ENCODE measurements at places on chromosomes 3 and 15.

DNA sequence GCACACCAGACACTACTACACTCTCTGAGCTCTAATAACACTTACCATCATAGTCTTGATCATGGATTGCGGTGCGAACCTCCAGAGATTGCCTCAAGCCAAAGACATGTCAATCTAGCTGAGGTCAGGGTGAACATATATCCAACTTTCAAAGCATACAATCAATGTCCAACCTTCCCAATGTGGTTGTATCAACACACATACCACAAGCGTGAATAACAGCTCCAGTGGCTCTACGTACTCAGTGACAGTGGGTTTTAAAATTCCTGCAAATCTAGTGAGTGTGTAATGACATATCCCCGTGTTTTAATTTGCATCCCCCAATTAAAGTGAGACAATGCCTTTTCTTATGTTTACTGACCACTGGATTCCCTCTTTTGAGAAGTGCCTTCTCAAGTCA is 29.6 kb downstream of the SFMBT1 start:
- DNase-seq: no peak

DNA sequence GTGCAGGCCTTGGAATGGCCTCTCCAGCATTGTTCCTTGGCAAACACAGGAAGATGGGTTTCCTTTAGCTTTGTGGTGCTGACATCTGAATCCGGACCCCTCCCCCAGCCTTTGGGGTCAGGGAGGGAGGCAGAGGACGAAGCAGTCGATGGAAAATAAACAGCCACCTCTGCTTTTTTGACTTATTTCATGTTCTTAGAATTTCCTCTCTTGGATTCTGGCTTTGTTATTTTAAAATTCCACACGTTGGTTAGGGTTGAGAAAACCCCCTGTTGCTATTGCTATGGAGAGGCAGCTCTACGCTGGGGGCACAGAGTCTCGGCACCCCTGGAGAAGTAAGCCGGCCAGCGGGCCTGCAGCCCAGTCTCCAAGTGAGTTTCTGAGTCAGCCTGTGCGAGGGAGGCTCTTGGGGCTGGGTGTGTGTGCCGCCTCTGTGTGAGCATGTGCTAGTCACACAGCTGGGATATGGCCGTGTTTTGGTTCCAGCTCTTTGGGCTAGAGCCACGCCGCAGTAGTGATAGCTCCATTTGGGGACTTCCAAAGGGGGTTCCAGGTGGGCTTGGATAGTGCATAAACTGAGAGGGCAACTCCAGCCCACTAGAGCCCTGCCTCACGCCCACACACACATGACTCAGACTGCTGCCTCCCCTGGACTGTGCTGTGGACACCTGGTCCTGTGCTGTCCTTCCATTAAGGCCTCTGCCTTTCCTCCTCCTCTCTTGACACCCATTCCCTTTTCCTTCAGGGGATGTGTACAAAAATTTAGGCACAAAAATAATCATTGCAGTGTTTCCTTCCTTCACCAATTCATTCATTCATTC is 58.8 kb downstream of the AMOTL2 start:
- no peak for DNase-seq

DNA sequence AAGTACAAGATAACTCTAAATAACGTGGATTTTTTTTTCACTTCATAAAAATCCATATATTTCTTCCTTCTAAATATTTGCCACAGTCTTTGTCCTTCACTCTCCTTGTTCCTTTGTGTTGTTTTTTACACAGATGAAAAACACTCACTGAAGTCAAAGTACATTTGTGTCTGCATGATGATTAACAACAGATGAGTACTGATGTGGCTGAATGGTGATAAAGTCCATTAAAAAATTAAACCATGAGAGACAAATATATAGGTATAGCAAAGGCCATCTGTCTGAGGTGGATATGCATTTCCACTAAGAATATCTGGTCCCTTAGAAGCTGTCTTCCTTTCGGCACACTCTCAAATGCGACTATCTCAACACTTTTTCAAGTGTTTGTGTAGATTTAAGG is 317.5 kb upstream of the MCTP2 start:
- no peak for DNase-seq

GRCh38 chr3:197249542-197249941 is 48.9 kb downstream of the DLG1 start:
- DNase-seq: no peak

DNA sequence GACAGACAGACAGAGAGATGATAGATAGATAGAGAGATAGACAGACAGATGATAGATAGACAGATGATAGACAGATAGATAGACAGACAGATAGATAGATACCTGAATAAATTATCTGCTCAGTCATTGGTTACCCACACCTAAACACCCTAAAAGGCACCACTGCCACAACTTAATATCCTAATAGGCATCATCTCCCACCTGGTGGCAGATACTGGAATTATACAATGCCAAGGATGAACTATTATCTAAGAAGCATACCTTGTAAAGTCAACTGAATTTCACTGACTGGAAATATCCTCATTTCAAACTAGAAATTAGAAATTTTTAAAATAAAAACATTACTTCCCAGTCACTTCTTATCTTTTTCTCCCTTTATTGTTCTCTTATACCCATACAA is 19.4 kb upstream of the ATP8B4 start:
- no peak for DNase-seq
